HepG2 (cell line): ENCODE measurements at places on chromosomes 5 and 9. TPM values are rescaled to one million over a fixed set of nuclear protein-coding genes. Genes with fewer than 3 reads are reported as not detected.

DNA sequence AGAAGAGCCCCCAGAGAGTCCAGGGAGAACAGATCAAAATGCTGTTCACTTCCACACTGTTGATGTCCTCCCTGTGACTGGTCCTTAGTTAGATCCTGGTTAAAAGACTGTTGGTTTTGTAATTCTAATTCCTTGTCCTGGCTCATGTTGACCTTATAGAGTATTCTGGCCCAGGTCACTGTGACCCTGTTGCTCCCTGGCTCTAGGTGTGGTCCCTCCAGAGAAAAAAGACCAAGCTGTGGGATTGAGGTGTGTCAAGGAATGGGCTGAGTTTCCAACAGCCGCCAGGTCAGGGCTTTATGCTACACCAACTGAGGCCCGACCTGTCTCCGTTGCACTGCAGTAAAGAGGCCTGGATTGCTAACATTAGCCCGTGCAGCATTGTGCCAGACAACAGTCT is 241.0 kb upstream of the MSX2 start:
- DNase-seq = no peak

Gene UGCG
- 9.7 and 13.9 TPM in 2 replicates for total RNA-seq

- DNase-seq = no peak
Observed at GRCh38 chr5:35679357-35679756, 61.7 kb downstream of the SPEF2 start.

GRCh38 chr5:44542470-44542869 is 153.2 kb upstream of the FGF10 start:
- DNase-seq = no peak

DNA sequence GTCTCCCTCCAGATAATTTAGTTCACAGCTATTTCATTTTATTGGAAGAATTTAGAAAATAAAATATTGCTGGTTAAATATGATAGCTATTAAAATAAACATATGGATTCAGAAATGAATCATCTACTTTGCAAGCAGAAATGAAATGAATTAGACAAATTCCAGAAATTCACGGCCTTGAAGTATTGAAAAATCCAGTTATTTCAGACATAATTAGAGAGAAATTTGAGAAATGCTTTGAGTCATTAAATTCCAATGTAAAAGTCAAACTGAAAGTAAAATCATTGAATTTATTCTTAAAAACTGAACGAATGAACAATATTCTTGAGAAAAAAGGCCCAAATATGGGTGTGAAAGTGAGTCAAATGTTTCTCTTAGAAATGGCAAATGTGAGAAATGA is 632.6 kb upstream of the EDIL3 start:
- no peak for DNase-seq

GRCh38 chr5:107817951-107818350 is 147.2 kb upstream of the EFNA5 start:
- DNase-seq = no peak

- DNase-seq = no peak
Observed at GRCh38 chr5:159640446-159640845, 275.8 kb upstream of the ADRA1B start.

DNA sequence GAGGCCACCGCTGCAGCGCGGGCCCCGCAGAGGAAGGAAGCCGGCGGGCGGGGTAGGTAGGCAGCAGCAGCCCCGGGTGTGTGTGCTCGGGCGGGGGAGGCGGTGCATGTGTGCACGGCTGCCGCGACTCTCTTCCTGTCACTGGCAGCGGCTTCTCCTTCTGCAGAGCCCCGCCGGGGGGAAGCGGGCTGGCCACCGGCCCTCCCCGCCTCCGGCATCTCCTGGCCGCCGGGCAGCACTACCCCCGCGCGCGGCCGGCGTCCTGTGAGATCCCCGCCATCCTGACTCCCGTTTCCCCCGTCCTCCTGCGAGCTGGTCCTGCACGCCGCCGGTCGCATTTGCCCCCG is 315 bp downstream of the PIK3R1 start:
- DNase-seq = no peak

GRCh38 chr5:7415587-7416535 is 19.9 kb downstream of the ADCY2 start:
- no peak for DNase-seq

Gene FCN1
- total RNA-seq = not detected in 2 replicates

- DNase-seq = peak; percentile 20
Observed at GRCh38 chr5:93621327-93621798, 38.3 kb downstream of the NR2F1 start.

DNA sequence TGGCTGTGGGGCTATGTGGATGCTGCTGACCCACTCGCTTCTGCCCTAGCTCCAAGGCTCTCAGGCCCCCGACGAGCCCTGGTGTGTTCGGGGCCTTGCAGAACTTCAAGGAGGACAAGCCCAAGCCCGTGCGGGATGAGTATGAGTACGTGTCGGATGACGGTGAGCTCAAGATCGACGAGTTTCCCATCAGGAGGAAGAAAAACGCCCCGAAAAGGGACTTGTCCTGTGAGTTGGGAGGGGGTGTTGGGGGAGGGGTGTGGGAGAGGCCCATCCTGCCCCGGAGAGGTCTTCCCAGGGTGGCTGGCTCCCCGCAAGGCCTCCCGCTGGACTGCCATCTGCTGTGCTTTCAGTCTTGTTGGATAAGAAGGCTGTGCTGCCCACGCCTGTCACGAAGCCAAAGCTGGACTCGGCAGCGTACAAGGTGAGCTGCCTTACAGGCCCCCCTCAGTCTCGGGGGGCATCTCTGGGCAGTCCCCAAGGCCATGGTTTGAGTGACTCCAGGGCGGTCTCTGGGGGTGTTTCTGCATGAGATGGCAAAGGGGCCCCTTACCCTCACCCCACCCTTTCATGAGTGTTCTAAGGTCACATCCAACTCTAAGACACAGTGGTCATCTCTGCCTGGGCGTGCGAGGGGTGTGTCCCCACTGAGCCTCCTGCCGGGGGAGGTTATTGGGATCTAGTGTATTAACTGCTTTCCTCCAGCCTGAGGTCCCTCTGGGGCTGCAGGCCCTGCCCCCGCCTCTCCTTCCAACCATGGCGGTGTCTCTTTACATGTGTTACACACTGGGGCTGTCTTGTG is 89.5 kb downstream of the PHF2 start:
- no peak for DNase-seq

Gene PCDHGB2
- 0.64 and 0.77 TPM in 2 replicates for total RNA-seq

Gene PCYOX1L
- 0.24 and 1.00 TPM in 2 replicates for total RNA-seq

Gene ARL15
- total RNA-seq = 7.7 and 11.5 TPM in 2 replicates
